ENCODE measurements at places on chromosomes 2 and 18.

GRCh38 chr2:15882761-15883497 lies 57.4 kb upstream of the MYCN start:
- DNase-seq, result no peak

- no peak for DNase-seq
These were observed 17.5 kb upstream of the RANBP2 start for GRCh38 chr2:108701806-108702205.

DNA sequence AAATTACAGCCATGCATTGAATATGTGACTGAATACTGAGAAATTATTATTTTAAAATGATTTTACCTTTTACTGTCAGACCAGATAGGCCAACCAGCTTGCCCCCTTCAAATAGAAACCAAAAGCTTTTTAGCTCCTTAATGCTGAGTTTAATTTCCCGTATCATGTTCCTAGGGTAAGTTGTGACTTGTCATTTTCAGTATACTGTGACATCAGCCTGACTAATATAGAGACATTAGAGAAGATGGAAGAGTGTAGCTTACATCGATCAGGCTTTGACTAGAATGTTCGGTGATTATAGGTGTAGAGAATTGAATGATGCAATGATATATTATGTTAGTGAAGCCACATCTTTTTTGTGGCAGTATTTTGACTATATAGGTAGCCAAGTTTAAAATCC lies 50.6 kb upstream of the ZEB2 start:
- no peak for DNase-seq

DNA sequence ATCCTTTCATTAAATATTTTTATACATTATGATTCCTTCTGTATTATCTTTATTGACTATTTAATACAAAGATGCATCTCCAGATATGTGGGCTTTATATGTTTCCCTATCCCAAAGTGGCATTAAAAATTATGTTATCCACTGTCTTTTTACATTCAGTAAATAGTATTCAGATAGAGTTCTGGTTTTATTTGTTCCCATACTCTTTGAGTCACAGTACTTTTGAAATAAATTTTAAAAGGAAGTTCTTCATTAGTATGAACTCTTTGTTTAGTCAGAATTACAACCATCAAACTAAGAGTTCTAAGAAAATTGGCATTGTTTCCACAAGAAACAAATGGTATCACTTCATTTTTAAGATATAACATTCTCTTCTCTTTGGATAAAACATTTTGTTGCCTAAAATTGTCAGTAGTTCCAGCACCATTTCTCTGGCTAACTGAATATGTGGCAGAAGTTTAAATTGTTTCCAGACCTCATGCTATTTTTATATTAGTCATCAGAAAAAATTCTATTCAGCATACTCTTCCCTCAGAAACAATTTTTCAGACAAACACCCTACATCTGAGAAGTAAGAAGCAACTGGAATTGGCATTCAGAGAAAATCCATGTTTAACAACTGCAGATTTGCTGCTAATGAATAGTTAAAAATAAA lies 88.5 kb upstream of the COL5A2 start:
- no peak for DNase-seq

GRCh38 chr18:42100911-42101310 lies 145.9 kb downstream of the PIK3C3 start:
- DNase-seq, result no peak

DNA sequence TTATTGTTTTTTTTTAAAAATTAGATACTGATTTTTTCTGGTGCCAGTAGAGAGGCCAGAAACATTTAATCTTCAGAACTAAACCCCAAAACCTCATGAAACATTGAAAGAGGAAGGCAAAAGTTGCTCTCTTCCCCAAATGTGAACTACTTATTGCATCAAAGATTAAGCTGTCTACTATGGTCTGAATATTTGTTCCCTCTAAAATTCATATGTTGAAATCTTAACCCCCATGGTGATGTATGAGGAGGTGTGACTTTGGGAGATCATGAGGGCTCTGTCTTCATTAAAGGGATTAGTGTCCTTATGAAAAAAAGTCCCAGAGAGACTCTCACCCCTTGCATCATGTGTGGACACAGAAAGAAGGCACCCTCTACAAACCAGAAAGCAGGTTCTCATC lies 28.2 kb upstream of the SLC8A1 start:
- DNase-seq, result no peak

DNA sequence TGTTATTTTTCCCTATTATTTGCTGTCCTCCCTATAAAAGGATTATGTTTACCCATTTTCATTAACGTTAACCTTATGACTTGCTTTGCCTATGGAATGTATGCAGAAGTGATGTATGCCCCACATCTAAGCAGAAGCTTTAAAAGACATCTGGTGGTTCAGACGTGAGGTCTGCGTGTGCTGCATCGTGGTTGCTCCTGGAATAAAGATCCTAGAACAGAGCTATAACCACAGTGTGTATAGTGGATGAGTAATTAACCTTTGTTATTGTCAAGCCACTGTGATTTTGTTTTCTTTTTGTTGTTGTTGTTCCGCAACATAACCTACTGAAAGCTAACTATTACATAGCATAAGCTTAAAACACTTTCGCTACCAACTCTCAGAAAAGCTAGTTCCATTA lies 20.9 kb upstream of the CFAP36 start:
- DNase-seq, result no peak

DNA sequence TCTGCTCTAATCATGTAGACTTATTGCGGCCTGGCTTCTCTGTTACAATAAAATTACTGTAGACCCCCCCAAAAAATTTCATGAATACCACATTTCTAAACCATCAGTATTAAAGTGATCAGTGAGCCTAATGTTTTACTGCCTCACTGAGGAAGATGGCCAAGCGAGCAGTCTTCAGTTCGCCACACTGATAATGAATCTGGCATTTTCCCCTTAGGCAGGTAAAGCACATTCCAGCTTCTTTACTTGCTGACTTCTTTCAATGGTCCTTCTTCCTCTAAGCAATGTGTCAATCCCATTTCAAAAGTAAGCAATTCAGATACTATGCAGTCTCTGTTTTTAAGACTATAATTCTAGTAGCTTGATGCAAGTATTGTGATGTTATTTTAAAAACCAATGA lies 137.6 kb downstream of the LAMA1 start:
- no peak for DNase-seq

- DNase-seq, result no peak
These were observed 102.3 kb upstream of the SMAD7 start for GRCh38 chr18:49052891-49053644.

DNA sequence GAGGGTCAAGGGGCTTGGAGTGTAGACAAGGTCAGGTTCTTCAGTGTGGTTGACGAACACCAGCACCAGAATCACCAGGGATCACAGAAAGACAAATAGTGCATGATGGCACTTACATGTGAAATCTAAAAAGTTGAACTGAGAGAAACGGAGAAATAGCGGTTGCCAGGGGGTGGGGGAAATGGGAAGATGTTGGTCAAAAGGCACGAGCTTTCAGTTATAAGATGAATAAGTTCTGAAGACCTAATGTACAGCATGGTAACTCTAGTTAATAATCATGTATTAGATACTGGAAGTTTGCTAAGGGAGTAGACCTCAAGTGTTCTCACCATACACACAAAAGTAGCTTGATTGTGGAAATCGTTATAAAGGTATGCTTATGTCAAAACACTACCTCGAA lies 43.7 kb upstream of the DARS1 start:
- DNase-seq, result no peak

- no peak for DNase-seq
These were observed 1757.9 kb upstream of the LRRTM1 start for GRCh38 chr2:82062463-82062862.

DNA sequence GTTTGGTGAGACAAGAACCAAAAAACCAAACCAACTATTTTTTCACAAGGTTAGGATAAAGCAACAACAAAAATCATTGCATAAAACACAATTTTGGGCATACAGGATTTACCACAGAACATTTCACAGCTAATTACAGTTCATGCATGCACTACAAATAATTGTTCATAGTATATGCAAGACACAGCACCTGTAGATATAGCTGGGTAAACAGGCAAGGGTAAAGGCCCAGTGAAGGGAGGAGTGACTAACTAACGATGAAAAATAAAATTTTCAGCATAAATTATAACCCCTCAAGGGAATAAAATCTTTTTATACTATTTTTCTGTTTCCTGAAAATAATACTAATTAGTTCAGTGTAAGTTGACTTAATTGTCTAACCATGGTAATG lies 73.3 kb upstream of the CCDC141 start:
- no peak for DNase-seq

DNA sequence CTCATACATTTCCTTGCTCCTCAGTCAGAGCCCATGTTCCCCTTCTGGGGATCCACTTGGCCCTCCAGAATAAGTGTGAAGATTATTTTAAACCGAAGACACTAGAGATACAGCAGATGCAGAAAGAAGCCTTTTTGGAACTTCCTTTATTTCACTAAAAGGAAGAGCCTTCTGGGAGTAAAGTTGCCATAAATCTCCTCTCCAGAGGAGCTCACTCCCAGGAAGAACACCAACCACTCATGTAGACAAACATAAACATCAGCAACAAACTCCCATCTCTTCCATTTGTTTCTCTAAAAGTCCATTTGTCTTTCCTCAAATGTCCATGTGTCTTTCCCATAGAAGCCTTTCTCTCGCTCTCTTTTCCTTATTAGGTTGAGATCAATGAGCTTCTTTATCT lies 62.4 kb upstream of the MSH6 start:
- no peak for DNase-seq

DNA sequence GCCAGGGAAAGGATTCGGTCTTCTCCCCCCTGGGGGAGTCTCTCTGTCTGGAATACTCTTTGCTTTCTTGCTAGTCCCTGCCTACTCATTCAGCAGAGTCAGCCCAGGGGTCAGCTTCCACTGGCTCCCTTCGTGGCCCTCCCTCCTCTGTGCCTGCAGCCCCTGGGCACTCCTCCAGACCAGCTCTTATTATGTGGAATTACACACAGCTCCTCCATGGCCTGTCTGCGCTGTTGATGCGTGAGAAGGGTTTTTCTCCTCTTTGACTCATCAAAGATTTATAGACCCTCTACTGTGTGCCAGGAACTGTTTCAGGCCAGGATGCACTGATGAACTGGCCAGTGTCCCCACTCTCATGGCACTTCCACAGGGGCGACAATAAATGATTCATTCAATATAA lies 44.4 kb downstream of the ST8SIA5 start:
- DNase-seq, result no peak

Measured in stimulated activated CD8-positive, alpha-beta memory T cell treated with anti-CD3 and anti-CD28 coated beads, Interleukin-4, amount 100 ng/mL, for 4 hours (primary cell).